B cell (primary cell): ENCODE measurements at places on chromosomes 7 and 10. TPM values are rescaled to one million over a fixed set of nuclear protein-coding genes. Genes with fewer than 3 reads are reported as not detected.

DNA sequence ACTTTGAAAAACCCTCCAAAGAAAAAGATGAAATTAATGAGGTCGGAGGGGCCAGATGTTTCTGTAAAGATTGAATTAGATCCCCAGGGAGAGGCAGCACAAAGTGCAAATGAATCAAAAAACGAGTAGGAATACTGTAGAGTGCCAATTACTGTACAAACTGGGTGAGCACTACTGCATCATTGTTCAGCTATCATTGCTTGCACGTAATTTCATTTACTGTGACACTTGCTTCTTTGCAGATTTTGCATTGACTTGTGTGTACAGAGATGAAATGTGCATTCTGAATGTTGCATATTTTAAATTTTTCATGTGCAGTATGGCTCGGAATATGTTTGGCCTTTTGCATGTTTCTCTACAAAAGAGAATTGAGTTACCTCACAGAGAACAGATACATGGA lies 123.7 kb downstream of the LCOR start:
- no peak for DNase-seq

GRCh38 chr7:29860186-29860585 lies 53.9 kb downstream of the WIPF3 start:
- DNase-seq = no peak

- DNase-seq = no peak
Measured at GRCh38 chr10:61547297-61547696, 94.1 kb upstream of the TMEM26 start.

DNA sequence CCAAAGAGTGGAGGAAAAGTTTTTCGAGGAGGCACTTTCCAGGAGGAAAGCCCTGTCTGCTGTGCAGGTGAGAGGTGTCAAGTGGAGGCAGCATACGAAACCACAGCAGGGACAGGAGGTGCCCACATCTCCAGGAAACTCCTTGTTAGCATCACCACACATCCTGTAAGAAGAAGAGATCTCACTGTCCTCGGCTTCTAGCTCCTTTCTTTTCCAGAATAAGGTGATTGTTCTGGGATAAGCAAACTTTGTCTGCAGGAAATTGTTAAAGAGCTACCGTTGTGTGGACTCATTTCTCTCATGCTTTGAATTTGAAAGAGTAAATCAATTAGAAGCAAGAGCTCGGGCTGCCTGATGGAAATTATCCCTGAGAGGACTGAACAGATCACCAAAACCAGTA lies 269.4 kb downstream of the CXCL12 start:
- DNase-seq = no peak

DNA sequence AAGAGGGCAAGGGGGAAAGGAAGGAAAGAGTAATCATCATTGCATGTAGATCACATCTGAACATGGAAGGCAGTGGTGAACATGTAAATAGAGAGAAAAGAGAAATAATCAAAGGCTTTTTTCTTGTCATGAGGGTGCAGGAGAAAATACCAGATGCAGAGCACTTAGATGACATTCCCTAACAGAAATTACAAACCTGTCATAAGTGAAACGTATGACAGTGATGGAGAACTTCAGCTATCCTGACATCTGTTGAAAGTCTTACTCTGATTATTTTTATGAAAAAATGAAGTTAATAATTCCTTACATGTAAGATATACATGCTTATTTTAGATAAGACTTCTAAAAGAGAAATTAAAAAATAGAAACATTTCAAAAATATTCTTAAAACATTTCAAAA lies 54.7 kb downstream of the BRAF start:
- DNase-seq = no peak

GRCh38 chr10:106935978-106936451 lies 228.5 kb downstream of the SORCS1 start:
- DNase-seq = peak; percentile 37

DNA sequence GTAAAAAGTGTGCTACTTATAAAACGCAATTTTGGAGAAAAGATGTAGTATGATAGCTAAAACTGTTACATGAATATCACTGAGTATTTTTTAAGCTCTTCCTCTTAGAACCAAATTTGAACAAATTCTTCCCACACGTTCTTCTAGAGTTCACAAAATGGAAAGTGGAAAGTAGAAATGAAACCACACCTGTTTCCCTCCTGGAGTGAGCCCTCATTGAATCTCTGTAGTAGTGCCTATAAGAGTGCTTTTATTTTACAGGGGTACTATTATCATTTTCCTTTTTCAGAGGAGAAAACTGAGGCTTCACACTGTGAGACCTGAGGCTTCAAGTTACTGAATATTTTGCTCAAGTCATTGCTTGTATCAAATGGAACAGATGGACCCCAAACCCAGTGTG lies 393.0 kb downstream of the NRG3 start:
- no peak for DNase-seq

DNA sequence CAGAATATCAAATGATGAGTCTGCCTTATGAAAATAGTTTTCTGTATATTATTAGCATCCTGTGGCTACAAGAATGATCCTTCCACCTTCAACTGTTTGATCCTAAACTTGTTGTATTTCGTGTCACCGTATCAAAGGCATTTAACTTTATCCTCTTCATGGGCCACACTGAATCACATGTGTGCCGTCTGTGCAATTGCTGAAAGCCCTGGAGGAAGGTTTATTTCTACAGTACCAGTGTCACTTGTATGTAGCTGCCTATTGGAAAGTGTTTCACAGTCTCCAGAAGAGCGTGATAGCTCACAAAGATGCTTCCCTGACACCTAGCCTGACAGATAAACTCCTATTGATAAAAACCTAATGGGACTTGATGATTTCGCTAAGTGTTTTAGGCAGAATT lies 94.5 kb downstream of the ITGA8 start:
- DNase-seq = no peak

DNA sequence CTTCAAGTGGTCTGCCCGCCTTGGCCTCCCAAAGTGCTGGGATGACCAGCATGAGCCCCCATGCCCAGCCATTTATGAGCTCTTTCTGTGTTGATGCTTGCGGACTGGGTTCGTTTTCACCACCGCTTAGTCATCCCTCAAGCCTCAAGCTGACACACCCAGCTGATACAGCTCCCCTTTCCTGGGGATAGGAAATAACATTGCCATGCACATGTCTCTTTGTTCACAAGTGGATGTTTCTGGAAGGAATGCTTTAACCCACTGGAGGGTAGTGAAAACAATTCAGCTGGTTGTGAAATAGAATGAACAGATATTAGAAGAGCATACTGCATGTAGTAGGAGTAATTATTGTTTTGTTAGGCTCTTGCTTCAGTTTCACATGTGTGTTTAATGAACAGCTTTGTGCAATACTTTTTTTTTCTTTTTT lies 8.5 kb upstream of the METTL27 start:
- DNase-seq = no peak

- no peak for DNase-seq
Measured at GRCh38 chr10:104325436-104326435, 12.5 kb downstream of the ITPRIP start.

GRCh38 chr10:117927332-117927731 lies 119.4 kb downstream of the RAB11FIP2 start:
- no peak for DNase-seq

DNA sequence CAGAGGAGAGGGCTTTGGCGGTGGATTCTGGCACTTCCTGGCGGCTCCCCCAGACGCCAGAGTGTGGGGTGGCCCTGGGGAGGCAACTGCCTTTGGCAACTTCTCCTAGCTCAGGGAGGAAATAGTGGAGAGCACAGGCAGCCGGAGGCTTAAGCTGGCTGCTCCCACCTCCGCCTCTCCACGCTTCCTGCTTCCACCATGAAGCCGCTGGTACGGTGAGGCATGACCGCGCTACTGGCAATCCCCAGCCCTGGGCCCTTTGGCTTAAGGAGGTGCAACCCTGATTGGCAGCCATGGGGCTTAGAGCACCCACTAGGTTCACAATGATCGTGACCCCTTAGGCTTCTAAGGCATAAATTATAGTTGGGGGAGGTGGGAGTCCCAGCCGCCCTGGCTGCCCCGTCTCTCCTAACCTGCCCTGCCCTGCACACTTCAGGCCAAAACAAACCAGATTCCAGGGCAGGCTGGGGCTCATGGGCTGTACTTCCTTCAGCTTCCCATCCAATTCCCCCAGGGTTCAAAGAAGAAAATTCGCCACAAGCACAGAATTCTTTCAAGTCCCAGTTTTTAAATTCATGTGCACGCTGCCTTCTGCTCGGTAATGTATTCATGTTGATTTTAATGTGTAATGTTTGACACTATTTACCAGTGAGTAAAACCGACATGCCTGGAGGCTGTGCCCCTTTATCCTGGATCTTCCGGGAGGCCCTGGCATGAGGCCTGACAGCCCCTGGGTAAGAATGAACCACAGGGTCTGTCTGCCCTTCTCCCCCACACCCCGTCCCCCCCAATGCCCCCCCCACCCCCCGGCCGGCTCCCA lies 90.7 kb upstream of the LRRC4 start:
- DNase-seq = no peak

- DNase-seq = no peak
Measured at GRCh38 chr7:122692769-122693309, 6.1 kb downstream of the RNF133 start.

DNA sequence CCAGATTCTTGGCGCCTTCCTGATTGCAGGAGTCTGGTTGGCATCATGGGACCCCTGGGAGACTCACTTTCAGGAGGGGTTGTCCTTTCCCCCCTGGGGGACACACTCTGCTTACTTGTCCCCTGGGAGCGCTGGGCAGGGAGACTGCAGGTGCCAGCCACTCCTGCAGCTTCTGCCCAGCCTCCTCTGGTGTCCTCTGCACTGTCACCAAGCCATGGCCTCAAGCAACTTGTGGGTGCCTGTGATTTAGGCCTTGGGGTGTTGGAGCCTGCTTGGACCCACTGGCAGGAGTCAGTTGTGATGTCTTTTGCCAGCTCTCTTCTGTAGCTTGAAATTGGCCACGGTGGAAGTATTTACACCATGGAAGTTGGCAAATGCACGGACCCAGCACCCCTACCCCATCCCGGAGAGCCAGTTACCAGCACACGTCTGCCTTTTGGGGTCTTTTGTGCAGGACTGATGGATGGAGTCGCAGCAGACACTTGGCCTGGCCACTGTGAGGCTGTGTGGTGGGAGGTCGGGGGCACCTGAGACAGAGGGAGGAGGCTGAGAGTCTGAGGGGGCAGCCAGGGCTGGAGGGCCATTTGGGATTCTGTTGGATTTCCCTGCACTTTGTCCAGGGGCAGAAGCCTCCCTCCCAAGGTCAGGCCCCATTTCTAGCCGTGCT lies 104.7 kb downstream of the LHPP start:
- no peak for DNase-seq

DNA sequence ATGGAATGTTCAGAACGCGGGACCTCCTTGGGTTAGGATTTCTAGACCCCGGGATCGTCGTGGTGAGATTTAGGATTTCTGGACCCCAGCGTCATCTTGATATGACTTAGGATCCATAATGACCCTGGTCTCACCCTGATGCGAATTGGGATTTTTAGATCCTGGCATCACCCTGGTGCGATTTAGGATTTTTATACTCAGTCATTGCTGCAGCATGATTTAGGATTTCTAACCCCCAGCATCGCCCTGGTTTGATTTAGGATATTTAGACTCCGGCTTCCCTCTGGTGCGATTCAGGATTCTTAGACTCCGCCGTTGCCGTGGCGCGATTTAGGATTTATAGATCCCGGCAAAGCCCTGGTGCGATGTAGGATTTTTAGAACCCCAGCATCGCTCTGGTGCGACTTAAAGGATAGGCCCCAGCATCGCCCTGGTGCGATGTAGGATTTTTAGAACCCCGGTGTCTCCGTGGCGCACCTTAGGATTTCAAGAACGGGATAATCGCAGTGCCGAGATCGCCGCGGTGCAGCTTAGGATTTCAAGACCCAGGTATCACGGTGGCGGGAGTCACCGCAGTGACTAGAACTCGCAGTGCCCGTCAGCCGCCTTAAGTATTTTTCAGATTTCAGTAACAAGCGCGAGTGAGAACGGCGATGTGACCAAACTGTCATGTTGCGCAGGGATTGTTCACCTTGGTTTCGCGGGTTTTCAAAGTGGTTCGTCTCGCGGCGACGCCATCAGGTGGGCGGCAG lies 814 bp downstream of the MEST start:
- peak; percentile 30 for DNase-seq

DNA sequence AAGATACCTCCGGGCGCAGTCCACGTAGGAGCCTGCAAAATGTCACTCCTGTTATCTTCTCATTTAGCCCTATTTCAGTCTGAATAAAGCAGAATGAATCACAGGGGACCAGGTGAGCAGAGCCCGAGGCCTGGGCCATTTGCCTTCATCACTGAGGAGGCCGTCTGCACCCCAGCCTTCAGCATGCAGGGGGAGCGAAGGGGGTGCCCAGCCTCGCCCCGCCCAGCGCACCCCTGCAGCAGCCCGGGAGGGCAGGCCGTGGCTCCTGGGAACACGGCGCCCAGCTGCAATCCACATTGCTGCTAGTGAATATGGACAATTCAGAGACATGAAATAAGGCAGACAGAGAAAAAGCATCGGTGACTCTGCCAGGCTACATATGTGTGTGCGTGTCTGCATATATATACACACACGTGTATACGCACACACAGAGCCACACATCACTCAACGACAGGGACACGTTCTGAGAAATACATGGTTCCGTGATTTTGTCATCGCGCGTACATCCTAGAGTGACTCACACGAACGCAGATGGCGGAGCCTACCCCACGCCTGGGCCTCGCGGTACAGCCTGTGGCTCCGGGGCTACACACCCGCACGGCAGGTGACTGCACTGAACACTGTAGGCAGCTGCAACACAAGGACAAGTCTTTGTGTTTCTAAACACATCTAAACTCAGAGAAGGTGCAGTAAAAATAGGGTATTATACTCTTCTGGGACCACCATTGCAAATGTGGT lies 15.2 kb upstream of the ELFN1 start:
- no peak for DNase-seq

DNA sequence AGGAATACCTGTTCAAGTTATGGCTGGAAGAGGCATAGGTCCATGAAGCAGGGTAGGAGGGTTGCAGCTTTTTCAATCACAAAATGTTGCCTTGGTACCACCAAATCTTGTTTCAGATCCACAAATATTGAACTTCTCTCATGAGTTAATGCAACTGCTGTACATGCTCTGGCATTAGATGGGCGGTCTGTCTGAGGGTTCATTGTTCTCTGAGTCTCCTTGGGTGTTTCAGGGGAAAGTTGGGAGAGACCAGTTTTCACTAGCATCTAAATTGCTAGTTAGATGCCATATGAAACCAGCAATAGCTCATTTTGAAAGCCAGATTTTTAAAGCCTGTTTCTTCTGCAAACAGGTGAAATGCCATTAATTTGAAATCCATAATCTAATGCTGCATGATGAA lies 27.8 kb upstream of the ELMO1 start:
- DNase-seq = no peak

DNA sequence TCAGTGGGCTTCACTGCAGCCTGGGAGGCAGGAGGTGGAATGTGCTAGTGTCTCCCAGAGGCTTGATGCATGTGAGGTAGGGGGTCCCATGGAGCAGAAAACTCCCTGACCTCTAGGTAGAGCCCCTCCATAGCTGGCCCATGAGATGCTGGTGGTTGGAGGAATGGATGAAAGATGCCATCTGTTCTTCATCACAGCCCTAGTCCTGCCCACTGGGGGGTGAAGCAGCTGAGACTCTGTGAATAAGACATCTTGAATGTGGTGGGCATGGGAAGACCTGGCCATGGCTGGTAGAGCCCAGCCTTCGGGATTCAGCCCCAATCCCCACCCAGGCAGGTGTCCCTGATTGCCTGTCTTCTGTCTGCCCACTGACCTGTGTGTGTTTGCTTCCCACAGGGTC lies 92.5 kb downstream of the COL13A1 start:
- DNase-seq = no peak

The GSAP gene
- 200 and 207 TPM in 2 replicates for total RNA-seq

The ITGB8 gene
- total RNA-seq = 0.30 and 0.32 TPM in 2 replicates

The CPVL gene
- total RNA-seq = 0.41 TPM in 1 of 2 replicates, not detected in the other

The ADCYAP1R1 gene
- total RNA-seq = not detected in 2 replicates
